ENCODE measurements at places on chromosomes 12 and 14.

GRCh38 chr12:65958456-65958855 lies 134.2 kb downstream of the HMGA2 start:
- DNase-seq: no peak

DNA sequence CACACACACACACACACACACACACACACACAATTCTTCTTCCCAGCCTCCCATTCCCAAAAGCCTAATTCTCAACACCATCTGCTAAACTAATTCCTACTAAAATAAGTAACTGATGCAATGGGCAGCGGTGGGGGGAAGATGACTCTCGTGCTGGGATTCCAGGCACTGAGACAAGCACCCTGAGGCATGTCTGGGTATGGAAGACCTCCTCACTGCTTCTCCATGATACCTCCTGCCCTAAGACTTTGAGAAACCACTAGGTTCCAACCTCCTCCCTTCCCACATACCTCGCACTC lies 789 bp upstream of the VWF start:
- no peak for DNase-seq

- DNase-seq: no peak
These were observed 450.0 kb upstream of the FAR2 start for GRCh38 chr12:28699029-28699428.

- DNase-seq: peak; percentile 45
These were observed 693 bp downstream of the MAP3K9 start for GRCh38 chr14:70808416-70809224.

DNA sequence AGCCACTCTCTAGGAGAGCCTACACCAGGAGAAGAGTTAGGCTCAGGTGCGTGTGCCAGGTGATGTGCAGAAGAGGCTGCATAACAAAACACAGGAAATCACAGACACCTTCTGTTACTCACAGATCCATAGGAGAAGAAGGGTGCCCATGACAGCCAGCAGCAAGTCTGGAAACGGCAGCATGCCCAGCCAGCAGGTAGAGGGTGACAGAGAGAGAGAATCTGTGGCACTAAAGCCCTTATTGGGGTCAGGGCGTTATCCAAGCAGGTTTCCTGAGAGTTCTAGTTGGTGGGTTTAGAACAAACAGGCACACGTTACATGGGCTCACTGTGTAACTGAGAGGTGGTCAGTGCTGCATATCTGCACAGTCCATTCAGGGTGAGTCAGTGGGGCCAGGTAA lies 14.9 kb upstream of the SLC8A3 start:
- DNase-seq: no peak

GRCh38 chr14:22980672-22981089 lies 1.7 kb downstream of the AJUBA start:
- DNase-seq: no peak

- no peak for DNase-seq
These were observed 23.9 kb downstream of the STX2 start for GRCh38 chr12:130815028-130815741.

DNA sequence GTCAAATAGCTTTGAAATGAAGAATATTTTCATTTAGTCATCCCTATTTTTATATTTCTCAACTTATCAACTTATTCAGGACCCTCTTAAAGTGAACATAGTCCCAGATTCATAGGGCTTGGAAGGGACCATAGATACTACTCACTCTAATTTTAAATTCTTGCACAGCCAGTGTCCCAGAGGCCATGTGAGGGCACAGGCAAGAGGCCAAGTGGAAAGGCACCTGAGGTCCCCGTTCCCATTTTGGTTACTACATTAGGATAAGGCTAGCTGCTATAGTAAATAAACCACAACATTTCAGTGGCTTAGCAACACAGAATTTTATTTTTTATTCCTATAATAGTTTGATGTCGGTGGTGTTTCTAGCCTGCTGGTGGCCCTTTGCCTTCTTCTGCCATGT lies 227.8 kb downstream of the SPTSSA start:
- no peak for DNase-seq

- no peak for DNase-seq
These were observed 16.4 kb downstream of the FOS start for GRCh38 chr14:75295061-75295461.

DNA sequence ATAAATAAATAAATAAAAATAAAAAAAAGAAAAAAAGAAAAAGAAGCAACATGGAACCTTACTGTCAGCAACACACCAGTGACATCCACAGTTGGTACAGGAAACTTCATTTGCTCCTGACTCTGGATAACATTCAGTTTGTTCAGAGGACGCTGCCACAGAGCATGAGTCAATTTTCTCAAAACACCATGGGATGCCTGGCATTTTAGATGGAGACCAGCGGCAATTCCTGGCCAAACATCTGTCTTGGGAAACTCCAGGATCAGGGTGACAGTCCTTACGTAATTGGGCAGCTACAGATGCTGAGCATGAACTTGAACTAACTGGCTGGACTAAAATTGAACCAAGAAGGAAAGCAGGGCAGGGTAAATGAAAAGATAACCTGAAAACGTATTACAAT lies 166.2 kb upstream of the CPNE8 start:
- DNase-seq: no peak

All from activated gamma-delta T cell treated with Interleukin-2 at 50 U/mL for 16 hours (primary cell).